ENCODE measurements at places on chromosomes 1 and 21. TPM values are rescaled to one million over a fixed set of nuclear protein-coding genes. Genes with fewer than 3 reads are reported as not detected.

The SHISA4 gene
- total RNA-seq = 50.8 TPM

The TSTD1 gene
- 40.9 TPM for total RNA-seq

The LCK gene
- total RNA-seq = 0.96 TPM

The ADAM15 gene
- total RNA-seq = 35.6 TPM

The RHBDL2 gene
- total RNA-seq = not detected

The CDK11B gene
- 3.6 TPM for total RNA-seq

The APCS gene
- 3.9 TPM for total RNA-seq

The SPRR2G gene
- total RNA-seq = 11.3 TPM

The PLA2G2C gene
- 0.48 TPM for total RNA-seq

The CYP4A22 gene
- total RNA-seq = not detected

The TMCC2 gene
- 7.9 TPM for total RNA-seq

The CRNN gene
- 0.72 TPM for total RNA-seq

The PADI1 gene
- 0.96 TPM for total RNA-seq

The ISG15 gene
- 54.9 TPM for total RNA-seq

The HSD11B1 gene
- total RNA-seq = 3.1 TPM

The MATN1 gene
- 0.72 TPM for total RNA-seq

The KCNA3 gene
- 3.6 TPM for total RNA-seq

The VWA5B1 gene
- 0.24 TPM for total RNA-seq

The FDPS gene
- 46.9 TPM for total RNA-seq

The THEM5 gene
- total RNA-seq = not detected

The S100A7A gene
- 2.9 TPM for total RNA-seq

The ILDR2 gene
- total RNA-seq = 4.1 TPM

The CELA2B gene
- total RNA-seq = not detected

The LCE1B gene
- not detected for total RNA-seq

The GCSAML gene
- total RNA-seq = 0.48 TPM

The OLFML2B gene
- 15.4 TPM for total RNA-seq

The AADACL4 gene
- not detected for total RNA-seq

The RSPH1 gene
- total RNA-seq = 0.72 TPM
